ENCODE measurements at places on chromosomes 16 and 17. TPM values are rescaled to one million over a fixed set of nuclear protein-coding genes. Genes with fewer than 3 reads are reported as not detected.

The CYTH1 gene
- total RNA-seq = 163 TPM

The CDH3 gene
- total RNA-seq = 24.3 TPM

The ZNF598 gene
- total RNA-seq = 87.1 TPM

The COL1A1 gene
- total RNA-seq = 9.8 TPM

The ZG16B gene
- 3.9 TPM for total RNA-seq

The CLDN7 gene
- total RNA-seq = 3.1 TPM

The SLC16A11 gene
- 2.9 TPM for total RNA-seq

The TEX19 gene
- not detected for total RNA-seq

The CHD9NB gene
- total RNA-seq = 0.46 TPM

DNA sequence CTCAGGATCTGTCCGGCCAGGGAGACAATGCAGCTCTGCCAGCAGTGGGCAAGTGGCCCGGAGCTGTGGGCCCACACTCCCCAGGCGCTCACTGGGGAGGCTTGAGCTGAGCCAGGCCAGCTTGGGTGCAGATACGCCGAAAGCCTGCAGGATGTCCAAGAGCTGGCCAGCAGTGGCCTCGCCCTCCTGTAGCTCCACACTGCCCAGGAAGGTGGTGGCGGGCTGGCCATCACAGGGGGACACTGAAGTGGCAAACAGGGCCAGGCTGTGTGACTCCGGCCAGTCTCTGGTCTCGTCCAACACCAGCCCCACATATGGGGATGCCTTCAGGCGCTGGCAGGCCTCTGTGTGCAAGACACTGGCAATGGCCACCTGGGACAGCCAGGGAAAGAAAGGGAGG, 9.6 kb downstream of the C17orf113 start:
- H3K4me3 ChIP-seq = no peak overlapping the region
- peaks cover 8% of the 10 kb centered on the region for H3K4me1 ChIP-seq
- H3K27me3 ChIP-seq = peaks cover 7% of the 10 kb centered on the region
- DNase-seq = no peak
- no peak overlapping the region for H3K27ac ChIP-seq

DNA sequence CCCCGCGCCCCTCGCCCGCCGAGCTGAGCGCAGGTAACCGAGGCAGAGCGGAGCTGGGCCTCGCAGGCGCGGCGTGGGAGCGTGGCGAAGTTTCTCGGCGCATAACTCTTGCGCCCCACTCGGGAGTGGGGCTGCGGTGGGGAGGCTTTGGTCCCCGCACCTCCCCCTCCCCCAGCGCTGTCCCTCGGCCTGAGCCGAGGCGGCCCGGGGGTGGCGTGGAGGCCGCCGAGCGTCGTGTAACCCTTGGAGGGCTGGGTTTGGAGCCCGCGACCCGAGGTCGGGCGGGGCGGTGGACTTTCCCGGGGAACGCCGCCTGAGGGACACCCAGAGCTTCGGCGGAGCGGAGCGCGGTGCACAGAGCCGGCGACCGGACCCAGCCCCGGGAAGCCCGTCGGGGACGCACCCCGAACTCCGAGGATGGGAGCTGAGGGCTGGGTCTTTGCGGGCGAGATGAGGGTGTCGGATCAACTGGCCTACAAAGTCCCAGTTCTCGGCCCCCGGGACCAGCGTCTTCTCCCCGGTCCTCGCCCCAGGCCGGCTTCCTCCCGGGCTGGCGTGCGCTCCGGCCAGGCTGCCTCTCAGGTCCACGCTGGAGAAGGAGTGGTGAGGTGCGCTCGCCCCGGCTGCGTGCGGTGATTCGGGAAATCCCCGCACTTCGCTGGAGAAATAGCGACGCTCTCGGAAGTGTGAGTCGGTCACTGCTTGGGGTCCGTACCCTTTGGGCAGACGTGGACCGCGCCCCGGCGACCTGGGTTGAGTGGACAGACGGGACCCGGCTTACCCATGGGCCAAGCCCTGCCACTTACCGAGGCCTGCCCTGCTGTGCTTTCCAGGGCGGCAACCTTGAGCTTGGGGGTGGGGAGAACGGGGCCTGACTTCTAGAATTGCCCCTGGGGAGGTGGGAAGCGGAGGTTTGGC, 168.4 kb downstream of the RAB11FIP4 start:
- no peak for DNase-seq
- peak overlapping the region; percentile 32 for H3K4me3 ChIP-seq
- no peaks in the 10 kb centered on the region for H3K27me3 ChIP-seq
- H3K27ac ChIP-seq = no peak overlapping the region

- no peak overlapping the region for H3K4me3 ChIP-seq
- no peak overlapping the region for H3K27ac ChIP-seq
- DNase-seq = no peak
- H3K4me1 ChIP-seq = peaks cover 5% of the 10 kb centered on the region
Observed at GRCh38 chr16:66576296-66576695, 3.0 kb upstream of the CMTM2 start.

DNA sequence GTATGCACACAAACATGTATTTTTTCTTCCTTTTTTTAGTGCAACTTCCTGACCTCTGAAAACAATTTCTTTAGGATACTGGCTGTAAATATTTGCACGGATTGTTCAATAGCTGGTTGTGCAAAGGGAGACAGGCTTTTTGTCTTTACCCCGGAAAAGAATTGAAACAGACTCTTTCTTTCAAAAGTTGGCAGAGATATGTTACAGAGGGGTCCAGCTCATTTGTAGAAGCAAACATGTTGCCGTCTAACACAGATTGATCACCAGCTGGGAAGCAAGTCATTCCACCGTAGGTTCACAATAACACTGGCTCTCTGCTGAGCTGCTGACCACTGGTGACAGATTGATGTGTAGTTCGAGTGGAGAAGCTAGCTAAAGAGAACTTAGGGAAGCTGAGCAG, 130.9 kb downstream of the STX8 start:
- H3K27ac ChIP-seq = no peak overlapping the region
- H3K27me3 ChIP-seq = no peaks in the 10 kb centered on the region
- no peak overlapping the region for H3K4me3 ChIP-seq
- no peaks in the 10 kb centered on the region for H3K4me1 ChIP-seq
- no peak for DNase-seq

DNA sequence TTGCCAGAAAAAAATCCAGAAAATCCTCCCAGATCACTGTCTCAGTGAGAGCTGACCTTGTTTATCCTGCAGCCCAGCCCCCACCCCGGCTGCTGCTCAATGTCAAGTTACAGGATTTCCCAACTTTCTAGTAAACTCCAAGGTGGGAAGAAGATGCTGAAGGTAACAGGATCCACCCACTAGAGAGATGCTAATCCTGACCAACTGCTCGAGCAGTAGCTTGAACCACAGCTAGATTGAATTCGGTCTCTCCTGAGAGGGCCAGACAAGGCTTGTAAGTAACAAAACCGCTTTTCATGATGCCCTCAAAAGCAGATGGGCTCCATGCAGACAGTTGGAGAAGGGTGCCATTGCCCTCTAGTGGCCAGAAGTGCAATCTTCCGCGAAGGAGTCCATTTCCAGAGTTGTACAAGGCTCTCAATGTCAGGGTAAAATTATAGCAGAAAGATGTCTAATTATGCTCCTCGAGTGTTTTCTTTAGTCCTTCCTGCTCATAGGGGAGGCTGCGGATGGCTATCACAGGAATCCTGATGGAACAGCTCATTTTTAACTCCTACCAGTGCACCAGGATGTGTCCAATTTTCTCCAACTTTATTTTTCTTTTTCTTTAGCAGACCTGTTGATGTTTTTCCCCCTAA, 3.9 kb downstream of the CDH11 start:
- no peaks in the 10 kb centered on the region for H3K4me1 ChIP-seq
- no peak overlapping the region for H3K27ac ChIP-seq
- H3K27me3 ChIP-seq = peaks cover 9% of the 10 kb centered on the region
- peaks cover 2% of the 10 kb centered on the region for H3K36me3 ChIP-seq

DNA sequence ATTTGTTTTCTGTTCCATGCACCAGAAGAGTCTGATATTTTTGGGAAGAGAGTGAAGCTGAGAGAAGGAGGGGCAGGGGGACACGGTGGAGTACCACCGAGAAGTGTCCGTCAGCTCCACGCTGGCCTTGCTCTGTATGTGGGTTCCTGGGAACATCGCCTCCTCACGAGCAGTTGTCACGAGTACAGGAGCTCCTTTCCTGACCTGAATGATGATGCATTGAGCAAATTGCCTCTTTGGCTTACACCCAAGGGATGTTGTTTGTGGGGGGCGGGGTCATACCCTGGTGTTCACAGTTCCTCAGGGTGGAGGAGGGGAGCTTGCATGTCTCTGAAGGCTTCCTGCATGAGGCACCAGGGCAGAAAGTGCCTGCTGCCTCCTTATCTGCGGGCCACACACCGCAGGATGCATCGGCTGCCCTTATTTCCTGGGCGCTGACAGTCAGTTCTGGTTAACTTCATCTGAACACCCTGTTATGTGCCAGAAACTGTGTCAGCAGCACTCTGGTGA, 36.2 kb downstream of the RGS9 start:
- H3K27me3 ChIP-seq = peaks cover 9% of the 10 kb centered on the region
- H3K36me3 ChIP-seq = peaks cover 4% of the 10 kb centered on the region
- peaks cover 34% of the 10 kb centered on the region for H3K4me1 ChIP-seq
- H3K27ac ChIP-seq = peak overlapping the region; percentile 74
- DNase-seq = peak; percentile 79

DNA sequence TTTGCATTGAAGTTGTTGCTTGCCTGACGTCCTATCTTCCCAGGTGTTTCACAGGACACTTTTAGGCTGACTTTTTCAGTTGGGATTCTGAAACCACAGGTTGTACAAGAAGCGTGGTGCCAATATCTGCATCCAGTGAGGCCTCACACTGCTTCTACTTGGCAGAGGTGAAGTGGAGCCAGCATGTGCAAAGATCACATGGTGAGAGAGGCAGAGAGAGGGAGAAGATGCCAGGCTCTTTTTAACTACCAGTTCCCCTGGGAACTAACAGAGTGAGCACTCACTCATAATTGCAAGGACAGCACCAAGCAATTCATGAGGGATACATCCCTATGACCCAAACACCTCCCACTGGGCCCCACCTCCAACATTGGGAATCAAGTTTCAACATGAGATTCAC, 5.8 kb upstream of the ABCA6 start:
- DNase-seq = no peak
- no peaks in the 10 kb centered on the region for H3K36me3 ChIP-seq
- H3K27me3 ChIP-seq = no peaks in the 10 kb centered on the region
- H3K4me1 ChIP-seq = no peaks in the 10 kb centered on the region
- H3K4me3 ChIP-seq = no peak overlapping the region

DNA sequence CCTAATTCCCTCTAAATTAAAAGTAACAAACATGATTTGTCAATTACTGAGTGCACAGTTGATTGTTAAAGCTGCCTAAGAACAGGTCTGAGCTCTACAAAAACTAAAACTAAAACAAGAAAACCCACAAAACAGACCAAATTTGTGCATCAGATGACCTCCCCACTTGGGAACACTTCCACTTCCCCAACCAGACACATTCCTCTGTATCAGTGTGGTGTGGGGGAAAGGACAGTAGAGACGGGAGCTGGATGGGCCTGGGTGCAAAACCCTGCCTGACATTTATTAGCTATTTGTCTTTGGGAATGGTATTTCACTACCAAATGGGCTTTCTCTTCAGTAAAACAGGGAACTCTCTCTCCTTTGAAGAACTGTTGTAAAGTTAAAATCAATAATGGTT, 29.8 kb downstream of the STAT3 start:
- DNase-seq = no peak
- H3K27ac ChIP-seq = no peak overlapping the region
- H3K4me3 ChIP-seq = no peak overlapping the region
- no peaks in the 10 kb centered on the region for H3K27me3 ChIP-seq

- peaks cover 20% of the 10 kb centered on the region for H3K4me1 ChIP-seq
- DNase-seq = no peak
- H3K36me3 ChIP-seq = no peaks in the 10 kb centered on the region
- peaks cover 8% of the 10 kb centered on the region for H3K27me3 ChIP-seq
- no peak overlapping the region for H3K27ac ChIP-seq
Observed at GRCh38 chr17:77923776-77924513, 34.6 kb upstream of the TNRC6C start.

DNA sequence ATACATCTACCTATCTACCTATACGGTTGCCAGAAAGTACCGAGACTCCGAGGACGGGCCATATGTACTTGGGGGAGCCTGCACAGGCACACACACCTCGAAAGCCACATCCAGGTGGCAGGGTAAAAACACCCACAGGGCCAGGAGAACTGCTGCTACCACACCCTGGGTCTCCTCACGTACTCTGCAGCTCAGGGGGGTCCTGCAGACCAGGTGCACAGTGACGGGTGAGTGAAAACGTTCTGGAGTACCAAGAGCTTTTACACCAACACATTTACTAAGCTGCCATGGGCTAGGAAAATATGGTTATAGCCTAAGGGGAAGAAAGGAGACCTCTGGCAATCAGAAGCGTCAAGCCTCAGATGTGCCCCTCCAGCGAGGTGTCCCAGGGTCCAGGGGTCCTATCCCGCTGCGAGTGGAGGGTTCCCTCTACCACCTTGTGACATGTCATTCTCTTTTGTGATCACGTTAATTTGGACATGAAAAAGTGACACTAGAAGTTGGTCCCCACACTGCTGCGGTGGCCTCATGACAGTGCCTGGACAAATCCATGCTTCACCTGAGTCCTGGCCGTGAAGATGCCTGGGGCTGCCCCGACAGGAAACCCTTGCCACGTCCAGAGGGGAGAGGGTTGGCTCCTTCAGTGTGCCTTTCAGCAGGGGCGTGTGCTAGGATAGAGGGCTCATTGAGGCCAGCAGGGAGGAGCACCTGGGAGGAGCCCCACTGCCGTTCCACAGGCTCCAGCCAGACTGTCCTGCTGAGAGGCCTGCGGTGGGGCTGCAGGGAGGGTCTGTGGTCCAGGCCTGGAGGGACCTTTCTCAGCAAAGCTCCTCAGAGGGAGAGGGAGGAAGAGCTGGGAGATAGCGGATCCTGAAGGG, 1.8 kb downstream of the CANT1 start:
- no peaks in the 10 kb centered on the region for H3K27me3 ChIP-seq
- peak overlapping the region; percentile 95 for H3K4me3 ChIP-seq
- peaks cover 55% of the 10 kb centered on the region for H3K4me1 ChIP-seq
- H3K27ac ChIP-seq = peak overlapping the region; percentile 76
- peaks cover 3% of the 10 kb centered on the region for H3K36me3 ChIP-seq

- peaks cover 6% of the 10 kb centered on the region for H3K36me3 ChIP-seq
- no peak overlapping the region for H3K4me3 ChIP-seq
- DNase-seq = no peak
Observed at GRCh38 chr16:53936529-53936928, 232.6 kb downstream of the FTO start.

DNA sequence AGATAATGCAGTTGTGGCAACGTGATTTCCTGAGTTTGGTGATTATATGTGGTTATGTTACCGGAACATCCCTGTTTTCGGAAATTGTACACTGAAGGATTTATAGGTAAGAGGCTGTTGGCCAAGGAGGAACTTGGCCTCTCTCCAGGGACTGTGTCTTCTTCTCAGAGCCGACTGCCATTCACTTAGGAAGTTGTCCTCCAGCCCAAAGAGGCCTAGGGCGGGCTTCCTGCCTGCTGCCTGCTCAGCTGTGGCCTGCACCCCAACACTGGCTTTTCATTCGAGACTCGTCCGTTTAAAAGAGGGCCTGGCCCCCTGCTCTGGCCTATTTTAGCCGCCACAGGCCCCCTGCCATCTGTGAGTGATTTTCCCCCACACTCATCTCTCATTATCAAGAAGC, 64.3 kb downstream of the ZDHHC7 start:
- H3K27ac ChIP-seq = no peak overlapping the region
- H3K27me3 ChIP-seq = peaks cover 6% of the 10 kb centered on the region
- no peaks in the 10 kb centered on the region for H3K4me1 ChIP-seq
- no peak overlapping the region for H3K4me3 ChIP-seq

- H3K4me3 ChIP-seq = no peak overlapping the region
- H3K27ac ChIP-seq = no peak overlapping the region
- no peaks in the 10 kb centered on the region for H3K36me3 ChIP-seq
- H3K27me3 ChIP-seq = peaks cover 42% of the 10 kb centered on the region
- no peak for DNase-seq
- no peaks in the 10 kb centered on the region for H3K4me1 ChIP-seq
Observed at GRCh38 chr17:903691-904481, 75.7 kb downstream of the NXN start.
